Activated CD8-positive, alpha-beta memory T cell treated with anti-CD3 and anti-CD28 coated beads, Interleukin-2, amount 50 U/mL, for 48 hours (primary cell): ENCODE measurements at places on chromosomes 1 and 21.
A peak's percentile ranks its signal among the peaks of the same experiment; 100 is the strongest.

DNA sequence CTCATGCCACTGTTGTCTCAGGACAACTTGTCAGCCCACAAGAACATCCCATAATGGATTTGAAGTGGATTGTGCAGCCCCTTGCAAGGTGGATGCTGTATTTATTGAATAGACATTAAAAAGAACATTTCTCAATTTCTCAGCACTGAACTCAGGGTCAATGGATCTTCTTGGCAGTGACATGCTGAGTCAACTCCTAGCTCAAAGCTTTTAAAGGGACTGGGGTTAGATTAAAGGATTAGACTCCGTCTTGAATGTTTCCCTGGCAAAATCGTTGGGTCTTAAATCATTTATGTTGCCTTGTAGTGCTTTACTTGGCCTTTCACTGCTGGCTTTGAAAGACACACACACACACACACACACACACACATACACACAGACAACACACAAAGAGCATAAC is 221.6 kb upstream of the PBX1 start:
- no peak for DNase-seq

DNA sequence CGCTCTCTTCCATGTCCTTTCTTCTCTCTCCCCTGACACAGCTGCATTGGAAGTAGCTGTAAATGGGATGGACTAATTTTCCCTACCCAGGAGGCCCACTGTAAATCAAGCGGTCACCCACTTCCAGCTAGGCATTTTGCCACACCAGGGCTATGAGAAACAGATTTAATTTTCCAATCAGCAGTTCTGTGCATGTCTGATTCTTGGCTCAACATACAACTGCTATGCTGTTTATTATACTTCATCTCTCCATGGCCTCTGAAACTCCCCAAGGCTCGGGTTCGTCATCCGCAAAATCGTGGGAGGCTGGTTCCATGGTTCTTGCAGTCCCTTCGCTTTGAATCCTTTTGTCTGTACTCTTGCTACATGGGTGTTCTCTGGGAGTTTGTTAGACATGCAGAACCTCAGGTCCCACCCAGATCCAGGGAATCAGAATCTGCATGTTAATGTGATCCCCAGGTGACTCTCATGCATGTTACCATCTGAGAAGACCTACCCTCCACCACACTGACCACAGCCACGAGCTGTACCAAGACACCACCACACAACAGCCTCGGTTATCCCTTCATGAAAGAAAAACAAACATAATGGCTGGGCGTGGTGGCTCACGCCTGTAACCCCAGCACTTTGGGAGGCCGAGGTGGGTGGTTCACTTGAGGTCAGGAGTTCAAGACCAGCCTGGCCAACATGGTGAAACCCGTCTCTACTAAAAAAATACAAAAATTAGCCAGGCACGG is 190.5 kb downstream of the GABPA start:
- DNase-seq: no peak

DNA sequence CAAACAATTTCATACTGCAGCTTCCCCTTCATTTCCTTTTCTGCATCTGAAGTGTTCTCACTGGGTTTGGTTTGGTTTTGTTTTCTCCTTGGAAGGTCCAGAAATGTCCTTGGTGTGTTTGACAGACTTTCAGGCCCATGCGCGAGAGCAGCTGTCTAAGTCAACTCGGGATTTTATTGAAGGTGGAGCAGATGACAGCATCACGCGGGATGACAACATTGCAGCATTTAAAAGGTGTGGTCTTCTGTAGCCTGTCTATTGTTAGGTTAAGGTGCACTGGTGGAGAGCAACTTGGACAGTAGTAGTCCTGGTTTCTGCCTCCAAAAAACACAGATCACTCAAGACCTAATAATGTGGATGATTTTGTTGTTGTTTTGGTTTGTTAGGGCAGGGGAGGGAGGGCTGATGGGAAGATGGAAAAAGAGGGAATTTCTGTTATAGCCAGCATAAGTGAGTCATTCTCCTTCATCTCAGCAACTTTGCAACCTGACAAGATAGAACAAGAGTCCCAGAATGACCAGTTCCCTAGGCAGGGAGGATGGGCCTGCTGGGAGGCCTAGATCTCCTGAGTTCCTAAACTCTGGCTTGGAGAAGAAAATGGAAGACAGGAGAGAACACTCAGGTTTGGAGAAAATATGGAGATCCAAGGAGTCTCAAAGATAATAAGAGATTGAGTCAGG is 12.5 kb downstream of the HAO2 start:
- DNase-seq: no peak

GRCh38 chr1:153752571-153753195 is 22.5 kb upstream of the SLC27A3 start:
- no peak for DNase-seq

DNA sequence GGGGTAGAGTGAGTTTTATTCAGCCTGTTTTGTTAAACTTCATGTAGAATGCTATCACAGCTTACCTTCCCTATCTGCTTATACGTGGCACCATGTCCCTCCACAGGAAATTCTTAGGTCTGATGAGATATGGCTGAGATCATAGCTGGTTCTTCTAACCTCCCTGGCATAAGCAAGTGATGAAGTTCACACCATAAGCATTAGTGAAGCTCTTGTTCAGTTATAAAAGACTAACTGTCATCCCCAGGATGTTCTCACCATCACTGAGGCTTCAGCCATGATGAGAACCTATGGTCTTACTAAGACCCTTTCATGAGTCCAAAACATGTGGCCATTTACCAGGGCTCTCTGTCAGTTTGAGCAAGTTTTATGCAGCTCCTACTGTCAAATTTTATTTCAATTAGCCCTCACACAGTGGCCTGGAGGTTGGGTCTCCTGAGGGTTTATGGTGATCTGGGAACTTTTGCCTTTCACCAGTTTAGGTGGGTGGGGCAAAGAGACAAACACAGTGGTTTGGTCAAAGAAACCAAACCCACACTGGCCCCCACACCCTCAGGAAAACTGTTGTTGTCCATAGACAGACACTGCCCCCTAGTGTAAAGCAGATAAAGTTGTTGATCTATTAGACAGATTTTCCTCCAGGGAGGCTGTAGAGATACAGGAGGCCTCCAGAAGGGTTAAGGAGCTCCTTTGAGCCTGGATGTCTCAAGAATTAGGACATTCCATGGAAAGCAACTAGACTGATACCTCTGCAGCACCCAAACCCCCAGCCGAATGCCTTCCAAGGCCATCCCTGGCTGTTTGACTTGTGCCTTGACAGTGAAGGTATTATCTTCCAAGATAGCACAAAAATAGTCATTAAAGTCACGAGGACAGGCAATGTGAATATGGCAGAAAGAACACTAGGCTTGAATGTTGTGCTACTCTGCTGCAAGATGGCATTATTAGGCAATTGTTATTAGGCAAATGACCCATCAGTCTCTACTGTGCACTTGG is 5.0 kb downstream of the SLC22A15 start:
- DNase-seq: no peak

DNA sequence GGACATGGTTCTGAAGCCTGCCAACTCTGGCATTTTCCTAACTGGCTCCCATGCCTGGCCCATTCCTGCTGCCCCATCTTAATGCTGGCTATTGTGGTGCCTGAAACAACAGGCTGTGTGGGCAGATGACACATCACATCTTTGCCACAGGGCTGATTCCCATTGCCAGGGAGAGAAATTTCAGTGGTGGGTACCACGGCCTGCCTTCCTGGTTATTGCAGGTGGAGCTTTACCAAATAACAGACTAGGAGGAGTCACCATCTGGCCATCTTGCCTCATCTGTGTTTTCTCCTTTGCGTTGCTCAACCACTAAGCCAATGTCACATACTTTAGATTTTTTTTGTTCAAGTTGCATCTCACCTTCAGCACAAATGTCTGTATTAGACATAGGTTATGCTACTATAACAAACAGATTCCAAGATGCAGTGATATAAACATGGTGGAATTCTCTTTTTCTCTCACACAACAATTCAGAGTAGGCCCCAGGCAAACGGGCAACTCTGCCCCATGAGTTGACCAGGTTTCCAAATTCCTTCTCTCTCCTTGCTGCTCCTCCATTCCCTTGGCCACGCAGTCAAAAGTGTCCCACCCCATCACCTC is 14.1 kb downstream of the CDA start:
- no peak for DNase-seq

- DNase-seq: no peak
Observed at GRCh38 chr1:71312545-71312944, 231.7 kb upstream of the ZRANB2 start.

DNA sequence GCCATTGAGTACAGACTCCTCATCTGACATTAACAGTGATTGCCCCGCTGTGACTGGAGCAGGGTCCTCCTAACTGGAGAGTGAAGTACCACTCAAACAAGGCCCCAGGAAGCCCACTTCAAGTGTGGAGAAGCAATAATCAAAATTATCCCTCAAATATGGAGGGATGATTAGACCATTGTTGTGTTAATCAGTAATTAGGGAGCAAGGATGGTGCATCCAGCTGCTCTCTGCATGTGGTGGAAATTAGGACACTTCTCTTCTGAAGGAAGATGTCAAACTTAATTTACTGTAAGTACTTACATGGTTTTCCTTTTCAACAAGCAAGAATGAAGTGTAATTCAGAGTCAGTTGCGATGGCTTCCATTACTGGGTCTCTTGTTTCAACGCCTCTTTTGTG is 3.4 kb upstream of the ZP4 start:
- no peak for DNase-seq

- no peak for DNase-seq
Observed at GRCh38 chr1:9375912-9376311, 83.2 kb downstream of the SPSB1 start.

- peak; percentile 69 for DNase-seq
Observed at GRCh38 chr1:226100436-226101391, 38.2 kb downstream of the H3-3A start.

DNA sequence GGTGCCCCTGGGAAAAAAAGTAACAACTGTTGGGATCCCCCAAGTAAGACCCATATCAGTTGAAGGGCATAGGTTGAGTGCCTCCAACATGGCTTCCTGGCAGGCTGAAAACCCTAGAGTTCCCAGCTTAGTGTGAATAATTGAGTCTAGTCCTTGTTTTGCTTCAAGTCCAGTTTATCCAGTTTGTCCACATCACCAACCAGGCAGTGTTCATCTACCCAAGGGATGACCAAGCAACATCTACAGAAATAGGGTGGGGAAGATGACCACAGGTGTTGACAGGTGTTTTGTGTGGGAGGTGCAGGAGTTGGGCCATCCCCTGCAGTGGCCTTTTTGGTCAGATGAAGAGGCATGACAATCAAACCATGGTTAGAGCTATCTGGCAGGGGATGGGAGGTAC is 54.3 kb upstream of the ERO1B start:
- DNase-seq: no peak

- DNase-seq: peak; percentile 82
Observed at GRCh38 chr21:42513985-42514882, 582 bp downstream of the SLC37A1 start.

DNA sequence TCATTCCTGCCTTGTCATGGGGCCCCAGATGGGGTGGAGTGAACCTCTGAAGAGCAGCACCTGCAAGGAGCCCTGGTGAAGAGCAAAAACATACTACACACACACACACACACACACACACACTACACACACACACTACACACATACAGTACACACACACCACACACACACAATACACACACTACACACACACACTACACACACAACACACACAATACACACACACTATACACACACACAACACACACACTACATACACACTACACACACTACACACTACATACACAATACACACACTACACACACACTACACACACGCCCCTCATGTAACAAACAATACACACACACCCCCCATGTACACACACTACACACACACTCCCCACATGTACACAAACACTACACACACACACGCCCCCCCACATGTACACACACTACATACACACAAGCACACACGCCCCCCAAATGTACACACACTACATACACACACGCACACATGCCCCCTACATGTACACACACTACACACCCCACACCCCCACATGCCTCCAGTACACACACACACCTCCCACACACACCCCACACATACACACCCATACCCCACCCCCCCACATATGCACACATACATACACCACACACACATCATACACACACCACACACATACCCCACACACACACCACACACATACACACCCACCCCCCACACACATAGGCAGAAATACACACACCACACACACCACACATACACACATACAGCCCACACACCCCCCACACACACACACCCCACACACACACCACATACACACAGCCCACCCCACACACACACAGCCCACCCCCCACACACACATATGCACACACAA is 9.3 kb downstream of the SLC2A5 start:
- DNase-seq: no peak

DNA sequence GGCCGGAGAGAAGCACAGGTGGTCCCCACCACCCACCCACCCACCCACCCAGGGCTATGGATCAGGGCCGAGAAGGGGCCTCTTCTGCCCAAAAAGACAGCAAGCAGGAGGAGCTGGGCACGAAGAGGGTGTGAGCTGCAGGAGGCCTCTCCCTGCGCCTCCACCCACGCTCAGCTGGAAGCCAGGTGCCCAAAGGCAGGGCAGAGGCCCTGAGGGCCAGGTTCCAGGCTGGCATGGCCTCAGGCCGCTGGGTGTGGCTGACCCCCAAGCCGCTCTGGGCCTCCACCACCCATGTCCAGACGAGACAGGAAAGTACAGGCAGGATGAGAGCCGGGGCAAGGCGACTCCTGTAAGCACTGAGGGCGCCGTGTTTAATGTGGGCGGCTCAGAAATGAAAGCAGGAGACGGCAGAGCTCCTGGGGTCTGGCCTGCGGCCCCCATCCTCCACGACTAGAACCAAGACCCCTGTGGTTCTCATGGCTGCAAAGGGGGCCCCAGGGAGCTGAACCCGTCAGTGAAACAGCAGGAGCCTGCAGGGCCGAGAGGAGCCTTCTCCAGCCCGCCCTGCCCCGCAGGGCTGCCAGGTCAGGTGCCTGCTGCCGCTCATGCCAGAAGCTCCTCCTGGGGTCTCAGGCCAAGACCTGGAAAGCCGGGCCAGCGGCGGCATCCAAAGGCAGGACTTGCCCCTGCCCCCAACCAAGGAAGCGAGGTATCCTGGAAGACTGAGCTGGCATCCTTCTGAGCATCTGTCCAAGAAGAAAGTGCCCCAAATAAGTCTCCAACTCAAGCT is 56.0 kb downstream of the MEGF6 start:
- no peak for DNase-seq

DNA sequence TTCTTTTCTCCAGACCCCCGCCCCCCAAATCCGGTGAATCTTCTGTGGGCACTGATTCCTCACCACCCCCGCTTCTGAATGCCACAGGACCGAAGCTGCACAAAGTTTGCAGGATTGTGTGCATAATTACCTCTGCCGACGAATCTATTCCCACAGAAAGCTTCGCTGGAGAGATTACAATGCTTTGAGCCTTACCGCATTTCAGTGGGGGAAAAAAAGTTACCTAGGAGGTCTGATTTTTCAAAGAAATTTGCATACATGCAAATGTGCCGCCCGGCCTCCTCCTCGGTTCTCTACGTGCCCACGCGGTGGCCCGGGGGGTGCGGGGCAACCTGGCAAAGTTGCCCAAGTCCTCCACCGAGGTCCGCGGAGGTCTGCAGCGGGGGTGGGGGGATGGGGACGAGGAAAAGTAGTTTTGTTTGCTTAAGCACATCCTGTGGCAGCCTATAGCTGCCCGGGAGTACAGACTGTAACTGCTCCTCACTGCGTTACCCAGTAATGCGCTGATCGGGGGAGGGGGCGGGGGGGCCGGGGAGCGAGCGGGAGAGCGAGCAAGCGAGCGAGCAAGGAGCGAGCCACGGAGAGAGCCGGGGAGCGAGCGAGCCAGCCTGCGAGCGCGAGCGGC is 563 bp upstream of the NFIA start:
- DNase-seq: peak; percentile 76
